Endodermal cell (in vitro differentiated cells): ENCODE measurements at places on chromosomes 16 and 17. TPM values are rescaled to one million over a fixed set of nuclear protein-coding genes. Genes with fewer than 3 reads are reported as not detected.

MPHOSPH6 gene
- 37.2 and 39.1 TPM in 2 replicates for total RNA-seq

TMEM88 gene
- 24.6 and 26.8 TPM in 2 replicates for total RNA-seq

KRTAP4-9 gene
- not detected in 3 replicates for total RNA-seq

NOTUM gene
- total RNA-seq = 16.4 and 26.3 TPM in 2 replicates

ESRP2 gene
- total RNA-seq = 51.4 and 51.8 TPM in 2 replicates

UQCRC2 gene
- 172 to 193 TPM (median 185 TPM) in 3 replicates for total RNA-seq

SP6 gene
- total RNA-seq = 3.1 and 3.7 TPM in 2 replicates

CACNB1 gene
- 12.5 to 14.2 TPM (median 13.2 TPM) in 3 replicates for total RNA-seq

EXOC3L1 gene
- 1.8 to 2.4 TPM (median 1.9 TPM) in 3 replicates for total RNA-seq

SGCA gene
- total RNA-seq = 0.38 and 0.51 TPM in 2 replicates

CHTF8 gene
- 60.7 to 108 TPM (median 105 TPM) in 3 replicates for total RNA-seq

PRAC1 gene
- not detected in 3 replicates for total RNA-seq

RTN4RL1 gene
- 18.2 to 22.8 TPM (median 18.2 TPM) in 3 replicates for total RNA-seq

NDEL1 gene
- 48.9 and 60.4 TPM in 2 replicates for total RNA-seq

CDH11 gene
- 0.73 to 1.3 TPM (median 0.99 TPM) in 3 replicates for total RNA-seq

NUPR1 gene
- total RNA-seq = not detected in 3 replicates

CNGB1 gene
- total RNA-seq = 0.29 and 0.59 TPM in 2 replicates

NF1 gene
- total RNA-seq = 54.3 and 69.3 TPM in 2 replicates

PIK3R6 gene
- total RNA-seq = 1.0 and 2.1 TPM in 2 replicates

WDR45B gene
- total RNA-seq = 74.4 and 75.3 TPM in 2 replicates

PIMREG gene
- total RNA-seq = 33.4 and 38.8 TPM in 2 replicates

ZNF385C gene
- total RNA-seq = 1.4 TPM in 2 replicates

CTRB2 gene
- total RNA-seq = not detected in 2 replicates

HSD17B2 gene
- total RNA-seq = not detected in 2 replicates

PERCC1 gene
- 0.79 and 1.1 TPM in 2 replicates for total RNA-seq

CORO1A gene
- total RNA-seq = 0.48 to 0.93 TPM (median 0.70 TPM) in 3 replicates

ZFHX3 gene
- 1.7 to 3.0 TPM (median 2.2 TPM) in 3 replicates for total RNA-seq

CTRL gene
- total RNA-seq = 0.96 to 2.3 TPM (median 1.1 TPM) in 3 replicates

TMEM238L gene
- total RNA-seq = not detected in 2 replicates

C17orf113 gene
- total RNA-seq = 1.2 and 1.7 TPM in 2 replicates

KRTAP3-2 gene
- not detected in 2 replicates for total RNA-seq

NPTX1 gene
- 0.24 to 0.49 TPM in 2 of 3 replicates, not detected in the other for total RNA-seq

TNFRSF13B gene
- total RNA-seq = 0.78 to 3.3 TPM (median 0.97 TPM) in 3 replicates

PRR35 gene
- total RNA-seq = 0.27 to 0.29 TPM in 2 of 3 replicates, not detected in the other

OTOP2 gene
- not detected in 2 replicates for total RNA-seq

GUCY2D gene
- total RNA-seq = 1.2 to 13.1 TPM (median 1.3 TPM) in 3 replicates

SPATA22 gene
- total RNA-seq = not detected in 2 replicates

KCNH4 gene
- total RNA-seq = 0.07 TPM in 1 of 2 replicates, not detected in the other

SULT1A3 gene
- total RNA-seq = 19.1 and 22.1 TPM in 2 replicates

PPL gene
- 24.1 to 40.8 TPM (median 37.8 TPM) in 3 replicates for total RNA-seq

CETP gene
- not detected in 3 replicates for total RNA-seq

C16orf92 gene
- total RNA-seq = not detected in 3 replicates

CA7 gene
- not detected in 2 replicates for total RNA-seq

CFAP97D1 gene
- total RNA-seq = 0.21 TPM in 1 of 3 replicates, not detected in the others

TBC1D3E gene
- 0.38 TPM in 1 of 3 replicates, not detected in the others for total RNA-seq

SMPD3 gene
- total RNA-seq = 0.07 and 0.18 TPM in 2 replicates

HEATR9 gene
- total RNA-seq = not detected in 2 replicates

PPP1R27 gene
- not detected in 3 replicates for total RNA-seq

TLCD3B gene
- 3.3 to 5.6 TPM (median 3.7 TPM) in 3 replicates for total RNA-seq
